ENCODE measurements at places on chromosomes 7 and 10.

DNA sequence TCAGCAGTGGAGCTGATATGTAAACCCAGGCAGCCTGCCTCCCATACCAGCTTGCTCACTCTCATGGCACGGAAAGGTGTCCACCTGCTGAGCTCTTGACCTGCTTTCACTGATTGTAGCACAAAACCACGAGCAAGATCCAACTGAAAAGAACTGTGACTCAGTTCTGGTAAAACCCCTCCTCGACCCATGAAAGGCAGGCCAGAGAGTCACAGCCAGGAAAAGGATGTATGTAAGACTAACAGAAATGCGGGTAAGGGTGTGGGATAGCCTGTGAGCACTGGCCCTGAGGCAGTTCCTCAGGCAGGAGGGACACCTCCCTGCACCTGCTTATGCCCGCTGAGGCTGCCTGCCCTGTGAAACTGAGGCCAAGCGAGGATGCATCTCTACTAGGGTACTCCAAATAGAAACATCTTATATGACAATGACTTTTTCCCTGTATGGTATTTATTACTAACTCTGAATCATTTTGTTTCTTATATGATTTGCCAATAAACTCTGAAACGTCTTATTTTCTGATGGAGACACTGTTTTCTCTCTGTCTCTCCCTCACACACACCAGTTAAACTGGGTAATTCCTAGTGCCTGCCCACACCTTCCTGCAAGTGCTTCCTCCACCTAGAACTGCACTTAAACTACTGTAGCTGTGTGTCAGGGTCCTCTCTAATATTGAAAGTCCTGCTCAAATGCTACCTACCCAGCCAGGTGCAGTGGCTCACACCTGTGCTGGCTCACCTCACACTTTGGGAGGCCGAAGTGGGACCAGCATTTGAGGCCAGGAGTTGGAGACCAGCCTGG is 73.3 kb upstream of the GHITM start:
- no peak for DNase-seq

DNA sequence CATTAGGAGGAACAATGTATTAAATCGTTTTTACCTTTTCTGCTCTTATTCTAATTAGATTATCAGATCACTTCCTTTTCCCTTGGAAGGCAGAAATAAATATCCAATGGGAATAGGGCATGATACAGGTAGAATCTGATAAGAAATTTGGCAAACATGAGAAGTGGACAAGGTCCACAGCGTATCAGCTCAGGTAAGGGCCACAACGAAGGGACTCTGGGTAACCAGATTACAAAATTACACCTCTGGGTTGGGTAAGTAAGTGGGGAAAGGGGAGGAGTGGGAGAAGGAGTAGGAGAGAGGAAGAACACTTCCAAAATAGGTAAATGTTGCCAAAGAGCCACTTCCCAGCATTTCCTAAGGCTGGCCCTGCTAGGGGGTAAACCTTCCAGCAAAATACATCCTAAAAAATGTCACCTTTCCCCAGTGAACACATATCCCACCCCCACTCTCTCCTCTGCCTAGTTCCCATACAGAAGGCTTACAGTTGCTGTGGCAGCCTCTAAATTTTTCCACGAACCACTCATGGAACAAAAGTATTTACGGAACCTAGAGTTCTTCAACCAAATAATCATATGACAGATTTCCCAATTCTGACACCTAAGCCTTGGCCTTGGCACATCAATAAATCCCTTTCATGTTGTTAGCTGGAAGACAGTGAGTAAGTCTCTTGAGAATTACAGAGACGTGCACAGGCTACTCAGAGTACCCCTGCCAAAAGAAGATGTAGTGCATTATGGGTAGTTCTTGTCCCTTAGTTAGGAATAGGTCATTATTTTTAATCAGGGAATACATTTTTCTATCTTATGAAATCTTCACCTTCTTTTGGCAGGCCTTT is 51.5 kb upstream of the DLX6 start:
- DNase-seq: no peak

GRCh38 chr7:38427279-38427955 is 154.0 kb upstream of the TARP start:
- DNase-seq: no peak

DNA sequence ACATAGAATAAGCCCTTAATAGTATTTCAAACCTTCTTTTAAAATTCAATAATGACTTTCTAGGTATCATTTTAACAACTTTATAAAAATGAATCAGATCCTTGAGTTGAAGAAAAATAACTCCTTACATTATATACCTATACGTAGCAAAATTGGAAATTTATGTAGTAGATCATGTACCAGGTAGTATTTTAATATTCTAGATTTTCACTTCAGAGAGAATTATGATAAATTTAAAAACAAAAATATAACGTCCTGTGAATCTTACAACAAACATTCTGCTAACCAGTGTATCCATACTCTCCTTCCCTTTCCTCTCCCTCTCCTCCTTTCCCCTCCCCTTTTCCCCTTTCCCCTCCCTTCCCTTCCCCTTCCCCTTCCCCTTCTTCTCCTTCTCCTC is 6.1 kb upstream of the RAB11FIP2 start:
- no peak for DNase-seq

GRCh38 chr10:32963096-32963495 is 5.1 kb upstream of the ITGB1 start:
- DNase-seq: no peak

DNA sequence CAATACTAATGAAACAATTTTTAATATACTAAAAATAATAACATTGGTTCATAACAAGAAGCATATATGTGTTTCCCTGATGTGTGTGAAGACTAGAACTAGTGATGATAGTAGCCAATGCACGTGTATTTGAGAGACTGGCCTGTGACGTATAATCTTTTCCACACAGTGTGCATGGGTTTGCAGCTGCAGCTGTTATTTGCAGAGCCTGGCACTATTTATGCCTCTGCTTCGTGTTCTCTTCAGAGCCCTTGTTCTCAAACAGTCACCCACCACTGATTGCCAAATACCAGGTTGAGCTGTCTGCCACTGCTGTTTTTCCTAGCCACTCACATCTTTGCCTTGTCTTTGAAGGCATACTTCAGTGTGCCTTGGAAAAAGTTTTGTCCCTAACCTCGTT is 531.7 kb downstream of the ETV1 start:
- DNase-seq: no peak

- no peak for DNase-seq
Observed at GRCh38 chr7:28076423-28077200, 104.0 kb downstream of the JAZF1 start.

All from NCI-H526 treated with DMSO at 0.1 percent for 48 hours (cell line).